H1 (cell line): ENCODE measurements at places on chromosomes 2 and 18. TPM values are rescaled to one million over a fixed set of nuclear protein-coding genes. Genes with fewer than 3 reads are reported as not detected.

Gene LCT
- 0.03 TPM in 1 of 2 replicates, not detected in the other for polyA plus RNA-seq

Gene PTH2R
- polyA plus RNA-seq, result 0.25 and 0.38 TPM in 2 replicates

Gene IL1RL1
- not detected in 2 replicates for polyA plus RNA-seq

Gene RPRM
- 11.0 and 14.8 TPM in 2 replicates for polyA plus RNA-seq

Gene DNAH7
- polyA plus RNA-seq, result 0.08 TPM in 2 replicates

Gene SLC5A7
- polyA plus RNA-seq, result 0.14 and 0.30 TPM in 2 replicates

Gene REG1B
- polyA plus RNA-seq, result not detected in 2 replicates

Gene CERKL
- polyA plus RNA-seq, result 0.03 and 0.05 TPM in 2 replicates

Gene MARCHF4
- polyA plus RNA-seq, result 1.8 and 1.9 TPM in 2 replicates

Gene OSBPL6
- 1.5 and 1.7 TPM in 2 replicates for polyA plus RNA-seq

Gene OTOS
- polyA plus RNA-seq, result 0.17 and 0.19 TPM in 2 replicates

Gene KCNIP3
- 0.33 and 0.53 TPM in 2 replicates for polyA plus RNA-seq

Gene TUBA3E
- not detected in 2 replicates for polyA plus RNA-seq

Gene BMP10
- polyA plus RNA-seq, result not detected in 2 replicates

Gene DUSP2
- polyA plus RNA-seq, result 10.4 and 11.7 TPM in 2 replicates

Gene TRIB2
- polyA plus RNA-seq, result 40.8 and 55.1 TPM in 2 replicates

Gene SLC4A3
- polyA plus RNA-seq, result 4.8 and 8.2 TPM in 2 replicates

Gene OTX1
- polyA plus RNA-seq, result 0.24 and 0.53 TPM in 2 replicates

Gene MDH1B
- polyA plus RNA-seq, result 0.89 and 1.5 TPM in 2 replicates

Gene SMIM21
- polyA plus RNA-seq, result not detected in 2 replicates

Gene ST3GAL5
- 1.6 and 1.9 TPM in 2 replicates for polyA plus RNA-seq

Gene MAP3K19
- polyA plus RNA-seq, result not detected in 2 replicates

Gene PKDCC
- 80.1 and 115 TPM in 2 replicates for polyA plus RNA-seq

Gene RTP5
- 0.03 TPM in 1 of 2 replicates, not detected in the other for polyA plus RNA-seq

Gene RIT2
- polyA plus RNA-seq, result 0.46 and 0.67 TPM in 2 replicates

Gene CLEC4F
- not detected in 2 replicates for polyA plus RNA-seq

Gene SCN7A
- polyA plus RNA-seq, result 0.03 and 0.09 TPM in 2 replicates

Gene TPO
- not detected in 2 replicates for polyA plus RNA-seq

Gene VSNL1
- polyA plus RNA-seq, result 34.7 and 49.4 TPM in 2 replicates

Gene ANKRD62
- not detected in 2 replicates for polyA plus RNA-seq

Gene UGT1A3
- polyA plus RNA-seq, result not detected in 2 replicates

Gene RESP18
- polyA plus RNA-seq, result 0.11 TPM in 1 of 2 replicates, not detected in the other

Gene IL36RN
- not detected in 2 replicates for polyA plus RNA-seq

Gene PDCD1
- 1.1 and 1.5 TPM in 2 replicates for polyA plus RNA-seq

Gene PLGLB2
- polyA plus RNA-seq, result 0.14 TPM in 1 of 2 replicates, not detected in the other
